ENCODE measurements at places on chromosomes 1 and 21.

DNA sequence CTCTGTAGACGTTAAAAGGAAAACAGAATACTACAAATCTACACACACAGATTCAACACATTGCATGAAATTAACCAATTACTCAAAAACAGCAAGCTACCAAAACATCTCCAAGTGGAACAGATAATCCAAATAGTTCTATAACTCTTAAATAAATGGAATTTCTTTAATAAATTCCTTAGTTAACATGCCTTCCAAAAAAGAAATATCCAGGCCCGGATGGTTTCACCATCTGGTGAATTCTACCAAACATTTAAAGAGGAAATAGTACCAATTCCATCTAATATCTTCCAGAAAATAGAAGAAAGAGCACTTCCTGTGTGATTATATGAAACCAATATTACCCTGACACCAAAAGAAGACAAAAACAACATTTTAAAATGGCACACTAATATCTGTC lies 52.8 kb upstream of the COL6A2 start:
- no peak for DNase-seq

DNA sequence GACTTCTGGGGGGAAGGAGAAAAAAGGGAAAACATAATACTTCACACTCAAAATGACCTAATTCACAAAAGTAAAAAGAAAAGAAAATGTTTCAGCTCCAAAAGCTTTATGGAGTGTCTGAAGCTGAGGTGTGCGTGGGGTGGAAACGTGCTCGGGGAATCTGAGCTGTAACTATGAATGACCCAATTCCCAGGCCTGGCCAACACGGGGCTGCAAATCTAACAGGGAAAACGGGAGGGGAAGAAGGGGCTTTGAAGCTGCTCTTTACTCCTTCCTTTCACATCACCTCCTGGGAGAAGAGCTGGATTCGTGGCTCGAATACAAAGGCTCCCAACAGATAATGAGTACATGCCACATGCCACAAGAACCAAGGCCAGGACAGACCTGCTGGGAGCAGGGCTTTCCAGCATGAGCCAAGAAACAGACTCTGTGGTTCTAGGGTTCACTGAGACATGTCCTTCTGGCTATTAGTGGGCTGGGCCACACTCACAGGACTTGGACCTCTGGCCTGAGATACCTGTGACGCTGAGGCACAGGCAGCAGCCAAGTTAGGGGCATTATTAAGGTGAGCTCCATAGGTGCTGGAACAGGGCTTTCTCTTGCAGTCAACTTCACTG lies 51.5 kb downstream of the SLC66A1 start:
- no peak for DNase-seq

DNA sequence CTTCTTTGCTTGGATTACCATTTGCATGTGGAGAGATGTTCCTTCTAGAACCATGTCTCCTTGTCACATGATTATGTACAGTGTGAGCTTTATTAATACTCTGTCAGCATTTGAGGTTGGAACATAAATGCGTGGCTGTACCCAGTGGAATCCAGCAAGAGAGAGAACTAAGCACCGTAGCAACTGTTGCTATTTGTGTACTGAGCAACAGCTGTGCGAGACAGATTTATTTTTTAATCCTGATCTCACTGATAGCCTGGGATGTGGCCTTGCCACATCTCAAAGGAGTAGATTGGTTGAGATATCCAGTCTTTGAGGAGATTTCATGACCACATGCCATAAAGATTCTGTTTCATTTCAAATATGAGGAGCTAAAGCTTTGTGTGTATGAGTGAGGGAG lies 43.4 kb downstream of the KIF1B start:
- DNase-seq: peak; percentile 98

GRCh38 chr21:45029298-45029947 lies 45.0 kb upstream of the ADARB1 start:
- no peak for DNase-seq

- DNase-seq: no peak
These were observed 65.5 kb upstream of the DNAH14 start for GRCh38 chr1:224864006-224864405.

Data from LHCN-M2 (cell line).